ENCODE measurements at places on chromosomes 13 and 19. TPM values are rescaled to one million over a fixed set of nuclear protein-coding genes. Genes with fewer than 3 reads are reported as not detected.

RASGRP4 gene
- 0.76 TPM for total RNA-seq

PBX4 gene
- total RNA-seq, result 12.4 TPM

ZNF497 gene
- total RNA-seq, result 4.4 TPM

OR7A5 gene
- total RNA-seq, result not detected

MCEMP1 gene
- total RNA-seq, result not detected

STXBP2 gene
- total RNA-seq, result 158 TPM

ADAMTSL5 gene
- 5.0 TPM for total RNA-seq

WDR87 gene
- not detected for total RNA-seq
